ENCODE measurements at places on chromosomes 3 and 15.
A peak's percentile ranks its signal among the peaks of the same experiment; 100 is the strongest.

DNA sequence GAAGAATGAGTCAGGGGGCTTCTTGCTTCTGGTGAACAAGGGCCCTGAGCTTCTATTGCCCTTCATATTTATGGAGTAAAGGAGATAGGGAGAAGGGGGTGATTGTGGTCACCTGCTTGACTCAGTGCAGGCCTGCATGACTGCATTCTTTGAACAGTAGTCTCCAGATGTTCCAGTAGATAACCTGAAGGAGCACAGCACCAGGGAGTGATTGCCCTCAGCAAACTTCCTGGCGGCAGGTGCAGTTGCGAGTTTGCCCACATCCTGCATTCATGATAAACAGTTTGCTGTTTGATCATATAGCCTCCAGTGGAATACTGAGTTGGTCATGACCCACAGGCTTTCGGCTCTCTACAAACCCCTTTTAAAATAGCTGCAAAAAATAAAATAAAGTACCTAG lies 1632.7 kb downstream of the OTOL1 start:
- no peak for DNase-seq

DNA sequence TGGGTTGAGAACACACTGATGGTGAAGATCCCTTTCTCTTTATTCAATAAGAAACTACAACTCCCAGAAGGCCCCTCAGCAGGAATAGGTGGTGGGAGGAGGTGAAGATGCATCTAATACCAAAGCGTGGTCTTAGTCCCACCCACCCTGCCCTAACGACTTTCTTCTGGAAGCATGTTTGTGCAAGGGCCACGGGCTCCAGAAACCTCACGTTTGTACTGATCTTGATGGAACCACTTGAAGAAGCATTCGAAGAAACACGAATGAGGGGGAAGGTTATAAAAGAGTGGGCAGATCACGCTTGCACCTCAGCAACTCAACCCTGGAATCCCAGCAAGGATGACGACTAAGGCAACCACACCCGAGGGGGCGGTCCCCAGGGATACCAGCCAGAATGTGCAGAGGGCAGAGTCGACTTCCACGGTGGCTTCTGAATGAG lies 10.6 kb upstream of the SLC25A36 start:
- DNase-seq: no peak

DNA sequence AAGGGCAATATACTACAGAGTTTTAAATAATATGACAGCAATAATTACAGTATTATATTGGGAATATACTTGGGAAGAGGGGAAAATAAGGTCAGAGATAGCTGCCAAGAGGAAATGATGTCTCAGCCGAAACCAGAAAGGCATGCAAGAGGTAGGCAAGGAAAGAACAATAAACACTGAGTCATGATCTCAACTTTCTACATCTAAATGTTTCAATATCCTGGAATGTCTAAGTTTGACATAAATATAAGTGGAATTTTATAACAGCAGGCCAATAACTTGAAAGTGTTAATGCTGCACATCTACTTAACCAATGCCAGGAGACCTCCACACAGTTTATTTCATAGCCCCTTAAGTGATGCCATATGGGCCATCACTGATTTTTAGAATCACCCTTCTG lies 99.8 kb upstream of the CPNE4 start:
- no peak for DNase-seq

DNA sequence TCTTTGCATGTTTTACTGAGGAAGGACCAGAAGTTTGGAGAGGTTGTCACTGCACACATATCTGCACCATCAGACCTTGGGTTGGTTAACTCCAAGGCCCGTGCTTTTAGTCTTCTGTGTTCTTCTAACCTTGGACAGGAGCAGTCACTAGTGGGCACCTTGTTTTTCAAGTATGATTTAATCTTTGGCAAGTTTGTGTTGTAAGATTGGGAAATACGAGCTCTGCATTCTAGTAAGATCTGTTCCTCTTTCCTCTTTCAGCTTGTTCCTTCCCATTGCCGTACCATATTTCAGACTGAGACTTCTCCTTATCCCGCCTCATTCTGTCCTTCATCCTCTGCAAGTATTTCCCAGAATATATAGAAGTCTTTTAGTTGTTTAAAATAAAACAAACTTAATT lies 5.1 kb downstream of the TMOD2 start:
- no peak for DNase-seq

DNA sequence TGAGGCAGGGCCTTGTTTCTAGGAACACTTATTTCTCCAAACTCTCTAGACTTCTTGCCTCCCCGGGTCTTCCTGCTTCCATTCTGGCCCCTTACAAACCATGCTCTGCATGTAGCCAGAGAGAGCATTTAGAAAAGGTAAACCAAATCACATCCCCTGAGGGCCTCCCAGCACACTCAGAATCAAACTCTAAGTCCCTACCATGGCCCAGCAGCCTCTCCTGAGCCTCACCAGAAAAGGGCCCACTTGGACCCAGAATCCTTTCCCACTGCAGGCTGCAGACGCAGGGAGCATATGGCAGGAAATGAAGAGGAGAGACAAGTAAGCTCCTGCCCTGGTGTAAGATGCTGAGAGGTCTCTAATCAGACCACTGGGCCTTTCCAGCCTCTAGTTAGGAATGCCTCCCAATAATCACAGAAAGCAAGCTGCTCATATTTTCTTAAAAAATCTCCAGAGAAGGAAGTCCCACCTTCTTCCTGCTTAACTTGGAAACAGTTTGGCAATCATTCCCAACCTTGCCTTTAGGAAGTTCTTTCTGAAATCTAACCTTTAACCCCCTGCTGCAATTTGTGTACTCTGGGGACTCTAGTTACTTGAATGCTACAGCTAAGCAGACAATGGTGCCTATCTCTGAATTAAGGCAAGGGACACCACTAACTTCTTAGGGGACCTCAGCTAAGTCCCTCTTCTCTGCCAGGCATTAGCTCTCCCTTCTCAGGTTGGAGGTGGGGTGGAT lies 4.2 kb downstream of the AMOTL2 start:
- no peak for DNase-seq

DNA sequence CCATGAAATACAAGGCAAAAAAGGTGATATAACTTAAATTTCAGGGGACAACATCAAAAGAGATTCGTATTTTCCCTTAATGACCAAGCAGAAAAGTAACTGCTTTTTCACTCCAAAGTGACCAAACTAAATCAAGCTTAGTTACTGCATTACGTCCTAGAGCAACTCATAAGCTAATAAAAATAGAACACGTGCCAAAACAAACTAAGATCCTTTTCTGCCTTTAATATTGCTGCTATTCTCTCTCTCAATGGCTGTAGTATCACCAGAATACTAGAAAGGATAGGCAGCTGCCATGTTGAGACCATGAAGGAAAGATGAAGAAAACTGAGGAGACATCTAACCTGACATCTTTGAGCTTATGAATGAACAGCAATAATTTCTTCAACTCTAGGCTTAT lies 43.3 kb downstream of the UBXN7 start:
- no peak for DNase-seq

DNA sequence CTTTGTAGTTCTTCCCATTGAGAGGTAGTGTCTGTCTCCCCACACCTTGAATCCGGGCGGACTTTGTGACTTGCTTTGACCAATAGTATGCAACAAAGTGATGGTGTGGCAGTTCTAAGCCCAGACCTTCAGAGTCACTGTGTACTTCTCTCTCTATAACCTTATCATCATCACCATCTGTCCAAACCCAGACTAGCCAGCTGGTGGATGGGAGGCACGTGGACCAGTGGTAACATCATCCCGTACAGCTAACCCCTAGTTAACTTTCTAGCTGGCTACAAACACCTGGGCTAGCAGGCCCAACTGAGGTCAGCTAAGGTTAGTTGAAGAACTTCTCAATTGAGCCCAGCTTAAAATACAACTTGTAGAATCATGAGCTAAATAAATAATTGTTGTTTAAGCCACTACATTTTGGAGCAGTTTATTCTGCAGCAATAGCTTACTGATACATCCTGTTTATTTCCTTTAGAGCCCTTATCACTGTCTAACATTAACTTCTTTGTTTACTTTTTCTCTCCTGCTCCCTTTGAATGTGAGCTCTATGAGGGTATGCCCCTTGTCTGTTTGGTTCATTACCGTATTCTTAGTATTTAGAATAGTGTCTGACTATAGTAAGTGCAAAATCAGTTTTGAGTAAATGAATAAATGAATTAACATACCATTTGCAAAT lies 11.5 kb upstream of the CCR9 start:
- no peak for DNase-seq

DNA sequence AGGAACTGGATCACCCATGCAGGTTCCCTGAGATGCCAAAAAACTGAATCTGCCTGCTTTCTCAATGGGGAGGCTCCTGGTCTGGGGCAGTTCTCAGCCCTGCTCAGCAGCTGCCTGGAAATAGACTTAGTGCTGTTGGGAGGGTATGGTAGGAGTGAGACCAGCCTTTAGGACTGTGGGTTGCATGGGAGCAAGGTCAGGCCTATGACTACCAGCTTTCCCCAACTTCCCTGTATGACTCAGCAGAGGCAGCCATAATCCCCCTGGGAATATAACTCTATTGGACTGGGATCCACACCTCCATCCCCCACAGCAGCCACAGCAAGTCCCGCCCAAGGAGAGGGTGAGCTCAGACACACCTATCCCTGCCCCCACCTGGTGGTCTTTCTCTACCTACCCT lies 87.0 kb downstream of the CFAP44 start:
- no peak for DNase-seq

- no peak for DNase-seq
Measured at GRCh38 chr3:159796744-159797143, 191.9 kb upstream of the IL12A start.

DNA sequence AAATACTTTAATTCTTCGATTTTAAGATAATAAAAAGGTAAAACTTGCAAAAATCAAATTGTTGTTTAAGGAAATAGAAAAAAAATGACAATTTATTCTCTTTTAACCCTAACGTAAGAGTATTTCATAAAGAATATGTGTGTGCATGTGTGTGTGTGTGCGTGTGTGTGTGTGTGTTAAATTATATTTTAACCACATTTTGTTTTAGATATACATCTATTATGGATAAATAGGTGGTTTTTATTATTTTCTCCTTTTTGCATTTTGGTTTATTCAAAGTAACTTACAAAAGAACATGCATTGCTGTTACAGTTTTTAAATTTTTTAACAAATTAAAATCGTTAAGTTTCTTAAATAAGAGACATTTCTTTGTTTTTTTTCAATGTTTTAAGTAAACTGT lies 414.4 kb downstream of the NAALADL2 start:
- DNase-seq: no peak

- DNase-seq: no peak
Measured at GRCh38 chr3:66093981-66094380, 55.3 kb upstream of the MAGI1 start.

GRCh38 chr3:183988216-183988790 lies 29.4 kb downstream of the ABCC5 start:
- DNase-seq: no peak

GRCh38 chr15:88246081-88246480 lies 10.5 kb downstream of the NTRK3 start:
- no peak for DNase-seq

- peak; percentile 78 for DNase-seq
Measured at GRCh38 chr15:75061272-75061671, 37.9 kb downstream of the PPCDC start.

- peak; percentile 54 for DNase-seq
Measured at GRCh38 chr15:40217166-40217824, 21.6 kb upstream of the PAK6 start.

GRCh38 chr3:13009946-13010315 lies 63.3 kb downstream of the IQSEC1 start:
- DNase-seq: no peak

- DNase-seq: no peak
Measured at GRCh38 chr3:20051123-20051806, 11.0 kb downstream of the KAT2B start.

DNA sequence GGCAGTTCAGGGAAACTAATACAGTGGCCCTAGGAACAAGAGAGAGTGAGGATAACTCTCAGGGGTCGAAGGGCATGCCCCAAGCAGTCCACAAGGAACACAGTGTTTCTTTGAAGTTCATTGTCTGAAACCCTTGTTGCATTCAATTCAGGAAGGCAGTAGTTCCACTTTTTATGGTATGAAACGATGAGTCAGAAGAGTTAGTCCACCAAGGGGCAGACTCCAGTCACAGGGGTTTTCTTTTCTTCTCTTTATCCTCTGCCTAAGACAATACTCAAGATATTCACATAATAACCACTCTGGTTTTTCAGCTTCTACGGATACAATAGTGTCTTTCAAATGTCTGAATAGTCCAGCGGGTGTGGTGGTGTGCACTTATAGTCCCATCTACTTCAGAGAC lies 23.7 kb upstream of the TICRR start:
- no peak for DNase-seq

GRCh38 chr3:157700405-157700804 lies 197.2 kb upstream of the VEPH1 start:
- no peak for DNase-seq

- DNase-seq: no peak
Measured at GRCh38 chr3:188944108-188944507, 227.7 kb upstream of the TPRG1 start.

DNA sequence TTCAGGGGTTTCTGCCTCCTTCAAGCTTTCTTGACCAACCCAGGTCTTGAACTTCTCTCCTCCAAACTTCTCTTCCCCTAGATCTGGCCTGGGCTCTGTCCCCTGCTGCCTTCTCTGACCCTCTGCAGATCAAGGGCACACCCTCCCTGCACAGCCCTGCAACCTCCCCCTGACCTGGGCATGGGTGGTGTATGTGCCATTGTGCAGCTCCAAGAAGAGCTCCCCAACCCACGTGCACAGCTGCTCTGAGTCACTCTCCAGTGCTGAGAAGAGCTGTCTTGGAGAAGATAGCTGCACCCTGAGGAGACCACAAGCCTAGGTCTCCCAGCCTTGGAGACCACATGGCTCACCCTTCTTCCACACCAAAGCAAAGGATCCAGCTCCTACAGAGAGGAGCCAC lies 8.0 kb downstream of the MAN2C1 start:
- DNase-seq: no peak

- no peak for DNase-seq
Measured at GRCh38 chr3:194057570-194058188, 78.3 kb upstream of the HES1 start.

DNA sequence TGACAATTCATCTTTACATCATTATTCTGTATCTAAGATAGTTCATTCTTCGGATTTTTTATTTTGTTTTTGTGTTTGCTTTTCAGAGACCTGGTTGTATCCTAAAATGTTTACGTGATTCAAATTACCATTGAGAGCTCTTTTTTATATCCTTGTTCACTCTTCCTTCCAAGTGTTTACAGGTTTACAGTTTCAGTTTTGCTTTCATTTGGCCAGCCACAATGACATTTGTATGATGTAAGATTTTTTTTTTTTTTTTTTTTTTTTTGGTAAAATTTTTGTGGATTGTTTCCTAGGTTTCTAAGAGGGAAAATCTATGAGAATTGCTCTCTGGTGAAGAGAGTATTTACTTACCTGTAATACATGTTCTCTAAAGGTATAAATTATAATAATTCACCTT lies 55.0 kb downstream of the SETD5 start:
- DNase-seq: no peak

DNA sequence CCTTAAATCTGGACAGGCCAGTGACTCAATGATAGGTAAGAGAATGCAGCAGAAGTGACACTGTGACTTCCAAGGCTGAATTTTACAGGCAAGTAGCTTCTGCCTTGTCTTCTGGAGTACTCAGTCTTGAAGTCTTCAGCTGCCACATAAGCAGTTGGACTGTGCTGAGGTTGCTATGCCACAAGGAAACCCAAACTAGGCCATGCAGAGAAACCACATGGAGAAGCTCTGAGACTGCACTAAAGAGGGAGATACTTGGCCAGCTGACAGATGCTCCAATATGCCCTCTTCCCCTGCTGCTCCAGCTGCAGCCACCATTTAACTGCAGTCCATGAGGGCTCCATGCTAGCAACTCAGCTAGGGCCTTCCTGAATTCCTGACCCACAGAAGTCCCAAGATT lies 119.4 kb upstream of the GADL1 start:
- no peak for DNase-seq

- no peak for DNase-seq
Measured at GRCh38 chr15:59168536-59168935, 38.1 kb upstream of the LDHAL6B start.

All from activated CD8-positive, alpha-beta memory T cell treated with anti-CD3 and anti-CD28 coated beads, Interleukin-2, amount 10 ng/mL, durations not matched to agents 7 days and 5 days (primary cell).